SJSA1 (cell line): ENCODE measurements at places on chromosomes 3 and 15.
A peak's percentile ranks its signal among the peaks of the same experiment; 100 is the strongest.

DNA sequence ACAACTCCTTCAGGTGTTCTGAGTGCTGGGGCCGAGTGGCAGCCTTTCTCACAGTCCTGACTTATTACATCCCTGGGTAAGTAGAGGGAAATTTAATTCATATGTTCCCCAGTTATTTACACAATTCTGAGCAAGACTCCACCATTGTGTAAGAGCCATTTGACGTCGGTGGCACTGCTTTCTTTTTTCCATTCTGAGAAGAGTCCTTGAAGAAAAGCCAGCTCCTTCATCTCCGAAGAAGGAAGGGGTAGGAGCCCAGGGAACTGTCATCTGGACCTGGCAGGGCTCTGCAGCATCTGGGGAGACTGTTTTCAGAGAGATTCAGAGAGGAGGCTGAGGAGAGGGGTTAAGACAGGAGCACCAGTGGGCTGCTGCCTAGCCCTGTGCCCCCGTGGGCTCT is 22.6 kb upstream of the MASP1 start:
- DNase-seq = no peak
- H3K4me1 ChIP-seq = peaks cover 2% of the 10 kb centered on the region
- H3K27me3 ChIP-seq = no peaks in the 10 kb centered on the region

GRCh38 chr3:12384451-12385233 is 95.8 kb downstream of the PPARG start:
- no peaks in the 10 kb centered on the region for H3K4me1 ChIP-seq
- no peak overlapping the region for H3K4me3 ChIP-seq
- no peak overlapping the region for H3K27ac ChIP-seq
- DNase-seq = no peak

- DNase-seq = no peak
- peaks cover 17% of the 10 kb centered on the region for H3K36me3 ChIP-seq
- H3K27me3 ChIP-seq = no peaks in the 10 kb centered on the region
- no peak overlapping the region for H3K27ac ChIP-seq
Measured at GRCh38 chr15:55894399-55894965, 98.9 kb downstream of the NEDD4 start.

DNA sequence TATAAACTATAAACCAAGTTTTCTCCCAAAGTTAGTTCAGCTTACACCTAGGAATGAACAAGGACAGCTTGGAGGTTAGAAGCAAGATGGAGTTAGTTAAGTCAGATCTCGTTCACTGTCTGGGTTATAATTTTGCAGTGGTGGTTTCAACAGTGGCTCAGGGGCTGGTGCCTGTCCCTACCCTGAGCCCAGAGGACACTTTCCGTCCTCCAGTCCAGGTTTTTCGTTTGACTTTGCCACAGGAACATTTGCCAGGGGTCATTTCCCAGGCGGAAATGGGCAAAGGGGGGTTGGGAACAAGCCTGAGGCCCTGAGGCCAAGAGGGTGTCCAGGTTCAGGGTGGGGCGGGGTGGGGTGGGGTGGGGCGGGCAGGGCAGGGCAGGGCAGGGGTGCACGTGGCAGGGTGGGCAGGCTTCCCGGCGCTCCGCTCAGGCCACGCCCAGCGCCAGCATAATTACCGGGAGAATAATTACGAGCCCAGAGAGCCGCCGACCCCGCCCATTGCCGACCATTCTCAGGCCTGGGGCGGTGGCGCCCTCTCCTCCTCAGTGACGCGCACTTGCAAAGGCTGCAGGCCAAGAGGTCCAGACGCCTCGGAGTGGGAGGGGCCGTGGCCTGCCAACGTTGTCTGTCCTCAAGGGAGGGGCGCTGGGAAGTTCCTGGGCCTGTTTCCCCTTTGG is 70.4 kb downstream of the KLF13 start:
- peak overlapping the region; percentile 22 for H3K27ac ChIP-seq
- H3K4me3 ChIP-seq = no peak overlapping the region
- H3K36me3 ChIP-seq = no peaks in the 10 kb centered on the region
- no peaks in the 10 kb centered on the region for H3K27me3 ChIP-seq
- DNase-seq = peak; percentile 75

GRCh38 chr15:48190932-48191573 is 412 bp upstream of the CTXN2 start:
- no peaks in the 10 kb centered on the region for H3K36me3 ChIP-seq
- DNase-seq = peak; percentile 50
- H3K27ac ChIP-seq = no peak overlapping the region
- no peaks in the 10 kb centered on the region for H3K27me3 ChIP-seq
- H3K4me1 ChIP-seq = no peaks in the 10 kb centered on the region
- no peak overlapping the region for H3K4me3 ChIP-seq

DNA sequence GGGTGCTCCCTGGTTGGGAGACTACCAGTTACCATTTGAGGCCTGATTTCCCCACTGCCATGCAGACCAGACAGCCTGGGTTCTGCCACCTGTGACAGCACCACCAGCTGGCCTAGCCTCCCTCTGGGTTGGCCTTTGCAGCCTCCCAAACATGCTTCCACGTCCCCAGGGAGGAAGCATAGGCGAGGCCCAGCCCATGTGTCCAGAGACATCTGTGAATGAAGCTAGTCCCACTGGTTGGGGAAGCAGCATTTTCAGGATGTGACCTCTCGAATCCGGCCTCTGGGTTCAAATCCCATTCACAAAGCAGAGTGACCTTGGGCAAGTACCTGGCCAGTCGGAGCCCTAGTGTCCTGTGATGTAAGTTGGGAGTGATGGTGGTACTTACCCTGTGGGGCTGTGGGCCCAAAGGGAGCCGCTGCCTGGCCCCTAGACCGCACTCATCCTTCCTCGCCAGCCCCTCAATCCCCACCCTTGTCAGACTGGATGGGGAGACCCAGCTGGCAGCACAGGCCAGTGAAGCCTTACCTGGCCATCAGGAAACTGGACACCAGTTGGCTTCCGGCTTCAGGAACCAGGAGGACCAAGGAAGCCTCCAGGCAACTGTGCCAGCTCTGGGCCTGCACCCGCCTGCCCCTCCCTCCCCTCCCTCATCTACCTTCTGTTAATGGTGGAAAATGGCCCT is 6.0 kb downstream of the KLF15 start:
- no peak overlapping the region for H3K4me3 ChIP-seq
- H3K4me1 ChIP-seq = peaks cover 8% of the 10 kb centered on the region
- no peak overlapping the region for H3K27ac ChIP-seq

GRCh38 chr3:57605683-57606082 is 8.5 kb upstream of the ARF4 start:
- H3K4me3 ChIP-seq = no peak overlapping the region
- H3K36me3 ChIP-seq = no peaks in the 10 kb centered on the region; the same call in 1 of the 2 replicates
- no peak overlapping the region for H3K27ac ChIP-seq
- no peak for DNase-seq
- no peaks in the 10 kb centered on the region for H3K4me1 ChIP-seq
- H3K27me3 ChIP-seq = no peaks in the 10 kb centered on the region

- peak; percentile 80 for DNase-seq
- peaks cover 19% of the 10 kb centered on the region for H3K4me1 ChIP-seq
- peaks cover 24% of the 10 kb centered on the region for H3K36me3 ChIP-seq
- H3K27me3 ChIP-seq = no peaks in the 10 kb centered on the region
Measured at GRCh38 chr3:153160451-153161137, 1.4 kb upstream of the RAP2B start.

DNA sequence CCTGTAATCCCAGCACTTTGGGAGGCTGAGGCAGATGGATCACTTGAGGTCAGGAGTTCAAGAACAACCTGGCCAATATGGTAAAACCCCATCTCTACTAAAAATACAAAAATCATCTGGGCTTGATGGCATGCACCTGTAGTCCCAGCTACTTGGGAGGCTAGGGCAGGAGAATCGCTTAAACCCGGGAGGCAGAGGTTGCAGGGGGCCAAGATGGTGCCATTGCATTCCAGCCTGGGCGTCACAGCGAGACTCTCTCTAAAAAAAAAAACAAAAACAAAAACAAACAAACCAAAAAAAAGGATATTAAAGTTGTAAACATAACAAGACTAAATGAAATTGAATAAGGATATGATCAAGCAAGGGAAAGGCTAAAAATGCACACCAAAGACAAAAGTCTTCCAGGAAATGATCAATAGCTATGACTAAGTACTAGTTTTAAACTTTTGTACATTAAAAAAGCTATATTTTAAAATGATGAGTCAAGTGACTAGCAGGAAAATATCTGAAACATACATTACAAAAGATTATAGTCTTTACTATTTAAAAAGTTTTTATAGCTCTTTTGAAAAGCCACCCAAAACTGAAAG is 28.6 kb downstream of the KLHL6 start:
- no peak overlapping the region for H3K4me3 ChIP-seq
- no peak for DNase-seq
- H3K4me1 ChIP-seq = no peaks in the 10 kb centered on the region

- H3K36me3 ChIP-seq = no peaks in the 10 kb centered on the region
- DNase-seq = no peak
- no peak overlapping the region for H3K27ac ChIP-seq
- H3K4me1 ChIP-seq = no peaks in the 10 kb centered on the region
- no peak overlapping the region for H3K4me3 ChIP-seq
- no peaks in the 10 kb centered on the region for H3K27me3 ChIP-seq
Measured at GRCh38 chr3:140829796-140830195, 111.8 kb upstream of the SLC25A36 start.

- peak overlapping the region; percentile 9; the same call in 1 of the 2 replicates for H3K27ac ChIP-seq
- peaks cover 15% of the 10 kb centered on the region for H3K4me1 ChIP-seq
- H3K36me3 ChIP-seq = no peaks in the 10 kb centered on the region
- H3K27me3 ChIP-seq = no peaks in the 10 kb centered on the region
- DNase-seq = peak; percentile 33
Measured at GRCh38 chr3:60555686-60556354, 695.4 kb downstream of the FHIT start.

DNA sequence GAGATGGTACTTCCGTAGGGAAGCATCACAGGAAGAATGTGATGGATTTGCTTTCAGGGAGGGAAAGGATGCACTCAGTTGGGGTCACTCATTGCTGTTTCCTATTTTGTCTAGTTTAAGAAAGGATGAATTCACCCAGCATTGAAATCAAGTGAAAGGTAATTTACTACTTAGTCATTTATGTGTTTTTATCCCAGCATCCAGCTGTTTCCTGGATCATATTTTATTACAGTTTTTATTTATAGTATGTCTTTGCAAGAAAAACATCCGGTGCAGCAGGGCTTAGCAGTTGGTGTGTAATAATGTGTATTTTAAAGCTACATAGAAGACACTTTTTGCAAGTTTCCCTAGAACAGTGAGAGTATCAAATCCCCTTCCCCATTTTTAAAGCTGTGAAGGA is 37.4 kb upstream of the GOLGA8B start:
- H3K4me1 ChIP-seq = peaks cover 7% of the 10 kb centered on the region
- H3K36me3 ChIP-seq = no peaks in the 10 kb centered on the region
- DNase-seq = no peak
- no peak overlapping the region for H3K27ac ChIP-seq
- H3K4me3 ChIP-seq = no peak overlapping the region
- no peaks in the 10 kb centered on the region for H3K27me3 ChIP-seq

GRCh38 chr3:106275592-106275991 is 406.8 kb upstream of the CBLB start:
- no peak for DNase-seq
- H3K4me1 ChIP-seq = no peaks in the 10 kb centered on the region
- H3K4me3 ChIP-seq = no peak overlapping the region
- no peaks in the 10 kb centered on the region for H3K36me3 ChIP-seq

DNA sequence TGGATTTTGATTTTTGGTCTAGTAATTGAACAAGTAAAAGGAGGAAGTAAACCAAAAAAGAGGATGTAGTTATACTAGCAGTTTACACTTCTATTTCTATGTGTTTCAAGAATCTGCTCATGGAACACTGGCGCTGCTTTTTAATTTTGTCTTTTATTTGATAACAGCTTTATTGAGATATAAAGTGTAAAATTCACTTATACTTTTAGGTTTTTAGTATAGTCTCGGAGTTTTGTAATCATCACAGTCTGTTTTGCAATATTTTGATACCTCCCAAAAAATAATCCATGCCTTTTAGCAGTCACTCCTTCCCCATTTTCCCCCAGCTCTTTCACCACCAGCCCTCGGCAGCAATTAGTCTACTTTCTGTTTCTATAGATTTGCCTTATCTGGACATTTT is 18.0 kb downstream of the UBE2E2 start:
- no peak overlapping the region for H3K4me3 ChIP-seq
- no peaks in the 10 kb centered on the region for H3K27me3 ChIP-seq
- no peaks in the 10 kb centered on the region for H3K36me3 ChIP-seq
- H3K27ac ChIP-seq = no peak overlapping the region
- peaks cover 7% of the 10 kb centered on the region for H3K4me1 ChIP-seq

DNA sequence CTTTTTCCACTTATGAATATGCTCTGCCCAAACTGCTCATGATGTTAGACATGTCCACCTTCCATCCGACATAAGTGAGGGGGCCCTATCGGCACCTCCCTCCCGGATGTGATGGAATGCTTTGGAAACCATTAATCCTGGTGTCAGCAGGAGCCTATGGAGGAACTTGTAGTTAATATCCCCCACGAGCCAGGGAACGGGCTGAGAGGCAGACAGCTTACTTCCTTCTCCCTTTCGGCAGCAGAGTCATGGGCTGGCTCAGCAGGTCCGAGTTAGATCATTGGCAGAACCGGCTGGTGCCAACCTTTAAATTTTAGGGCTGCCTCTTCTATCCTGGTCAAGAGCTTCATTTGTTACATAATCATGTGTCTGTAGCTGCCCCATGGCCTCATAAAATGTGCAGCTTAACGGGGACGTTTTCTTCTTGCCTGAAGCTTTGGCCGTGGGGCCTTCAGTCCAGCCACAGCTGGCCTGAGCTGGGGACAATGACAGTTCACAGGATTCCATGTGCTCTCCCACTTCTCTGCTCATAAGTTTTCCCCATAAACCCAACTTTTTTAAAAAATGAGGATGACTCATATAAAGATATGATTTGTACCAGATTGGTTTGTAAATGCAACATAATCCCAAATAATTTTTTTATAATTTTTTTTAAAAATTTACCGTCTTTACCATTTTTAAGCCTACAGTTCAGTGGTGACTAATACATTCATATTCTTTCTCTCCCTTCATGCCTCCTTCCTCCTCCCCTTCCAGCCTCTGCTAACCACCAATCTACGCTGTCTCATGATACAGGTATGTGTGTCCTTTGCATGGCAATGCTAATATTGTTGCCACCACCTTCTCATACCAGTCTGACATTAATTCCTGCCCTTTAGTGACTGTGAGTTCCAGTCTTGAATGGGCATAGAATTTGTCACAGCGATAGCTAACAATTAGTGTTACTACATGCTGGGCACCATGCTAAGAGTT is 62.2 kb upstream of the RGMA start:
- no peak overlapping the region for H3K4me3 ChIP-seq
- no peak overlapping the region for H3K27ac ChIP-seq
- H3K36me3 ChIP-seq = no peaks in the 10 kb centered on the region
- no peaks in the 10 kb centered on the region for H3K27me3 ChIP-seq
- no peaks in the 10 kb centered on the region for H3K4me1 ChIP-seq

GRCh38 chr3:103421460-103421859 is 986.6 kb downstream of the ZPLD1 start:
- no peaks in the 10 kb centered on the region for H3K4me1 ChIP-seq
- no peak overlapping the region for H3K27ac ChIP-seq
- no peaks in the 10 kb centered on the region for H3K36me3 ChIP-seq
- no peak for DNase-seq
- no peaks in the 10 kb centered on the region for H3K27me3 ChIP-seq
